Activated naive CD4-positive, alpha-beta T cell treated with anti-CD3 and anti-CD28 coated beads, Interleukin-2, amount 10 ng/mL, durations not matched to agents 5 hours and 36 hours (primary cell): ENCODE measurements at places on chromosomes 7 and 10. TPM values are rescaled to one million over a fixed set of nuclear protein-coding genes. Genes with fewer than 3 reads are reported as not detected.

OR6V1 gene
- total RNA-seq: not detected

AQP1 gene
- 0.14 TPM for total RNA-seq

ZWINT gene
- total RNA-seq: 59.9 TPM

MUC3A gene
- not detected for total RNA-seq

CHN2 gene
- total RNA-seq: 6.3 TPM

TNS3 gene
- total RNA-seq: 0.05 TPM

OR2A1 gene
- 0.13 TPM for total RNA-seq

TRPV6 gene
- total RNA-seq: not detected

EFCAB10 gene
- not detected for total RNA-seq

EPHA1 gene
- 13.4 TPM for total RNA-seq

SUN3 gene
- not detected for total RNA-seq

SEC31B gene
- total RNA-seq: 296 TPM

SYT15B gene
- total RNA-seq: 0.19 TPM

NANOS1 gene
- total RNA-seq: 0.73 TPM

DPP6 gene
- total RNA-seq: not detected

CRPPA gene
- total RNA-seq: 0.93 TPM

OGA gene
- total RNA-seq: 146 TPM

TRIM50 gene
- total RNA-seq: not detected

CLIP2 gene
- total RNA-seq: 1.2 TPM

METTL27 gene
- 2.8 TPM for total RNA-seq

ITIH2 gene
- not detected for total RNA-seq

GFRA1 gene
- not detected for total RNA-seq

UBTD1 gene
- 1.1 TPM for total RNA-seq
